CD4-positive, alpha-beta T cell treated with Interleukin-15 for 4 hours (primary cell): ENCODE measurements at places on chromosomes 6 and 20.

- DNase-seq: no peak
Measured at GRCh38 chr6:13259393-13259792, 68.9 kb downstream of the TBC1D7 start.

DNA sequence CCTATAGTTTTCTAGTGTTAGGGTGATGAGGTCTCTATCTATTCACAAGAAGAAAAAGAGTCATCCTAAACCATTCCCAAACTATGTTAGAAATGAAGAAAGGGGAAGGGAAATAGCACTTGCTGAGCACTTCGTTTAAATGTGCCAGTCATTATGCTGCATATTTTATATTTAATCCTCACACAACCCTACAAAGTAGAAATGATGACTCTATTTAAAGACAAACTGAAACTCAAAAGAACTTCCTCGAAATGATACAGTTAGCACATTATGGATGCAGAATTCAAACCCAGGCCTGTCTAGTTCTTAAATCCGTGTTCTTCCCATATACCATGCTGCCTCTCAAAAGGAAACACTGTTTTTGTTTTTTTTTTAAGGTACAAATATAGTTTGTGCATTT, 174.6 kb downstream of the GMPR start:
- no peak for DNase-seq

DNA sequence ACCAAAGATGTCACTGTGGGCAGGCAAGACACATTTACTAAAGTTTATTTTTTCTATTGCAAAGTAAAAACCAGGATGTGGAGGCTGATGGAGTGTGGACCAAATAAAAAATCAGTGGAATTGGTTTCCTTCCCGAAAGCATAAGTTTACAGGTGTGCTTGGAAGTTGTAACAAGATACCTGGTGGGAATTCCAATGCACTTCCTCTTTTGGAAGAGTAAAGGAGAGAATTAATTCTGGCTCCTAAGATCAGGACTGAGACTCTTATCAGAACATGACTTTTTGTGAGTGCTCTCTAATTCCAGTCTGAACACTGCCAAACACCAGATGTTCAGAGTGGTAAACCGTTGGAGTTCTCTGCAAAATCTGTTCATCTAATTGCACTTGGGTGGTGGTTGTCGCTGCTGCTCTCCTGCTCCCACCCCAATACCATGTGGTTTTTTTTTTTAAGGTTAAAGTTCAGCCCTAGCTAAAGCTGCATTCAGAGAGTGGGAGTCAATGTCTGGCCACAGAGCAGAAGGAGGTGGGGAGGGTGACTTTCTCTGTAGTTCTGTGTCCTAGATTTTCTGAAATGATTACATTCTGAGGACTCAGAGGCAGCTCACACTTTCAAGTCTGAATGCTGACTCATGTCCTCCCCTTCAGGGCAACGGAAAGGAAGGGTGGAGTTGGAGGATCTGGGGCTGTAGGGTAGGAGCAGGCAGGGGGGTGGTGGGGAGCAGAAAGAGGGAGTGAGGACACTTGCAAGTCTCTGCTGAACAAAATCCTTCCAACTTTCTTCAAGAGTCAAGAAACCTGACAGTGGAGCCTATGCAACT, 275.8 kb upstream of the PRDM1 start:
- peak; percentile 57 for DNase-seq

GRCh38 chr20:51373713-51374455, 168.6 kb downstream of the NFATC2 start:
- DNase-seq: no peak

DNA sequence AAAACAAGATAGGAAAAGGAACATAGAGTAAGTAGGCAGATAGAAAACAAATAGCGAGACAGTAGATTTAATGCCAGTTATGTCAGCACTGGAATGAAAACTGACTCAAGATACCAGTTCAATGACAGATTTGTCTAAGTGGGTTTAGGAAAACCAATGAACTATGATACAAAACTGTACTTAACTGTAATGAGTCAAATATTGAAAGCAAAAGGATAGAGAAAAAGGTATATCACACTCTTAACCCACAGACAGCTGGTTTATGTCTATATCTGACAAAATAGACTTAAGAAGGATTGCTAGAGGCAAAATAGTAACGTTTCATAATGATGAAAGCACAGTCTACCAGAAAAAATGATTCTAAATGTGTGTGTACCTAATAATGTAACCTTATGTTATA, 38.2 kb downstream of the ATRN start:
- no peak for DNase-seq

GRCh38 chr6:98835149-98836024, 1.0 kb downstream of the POU3F2 start:
- no peak for DNase-seq

- no peak for DNase-seq
Measured at GRCh38 chr20:2276015-2276414, 19.8 kb upstream of the TGM3 start.

DNA sequence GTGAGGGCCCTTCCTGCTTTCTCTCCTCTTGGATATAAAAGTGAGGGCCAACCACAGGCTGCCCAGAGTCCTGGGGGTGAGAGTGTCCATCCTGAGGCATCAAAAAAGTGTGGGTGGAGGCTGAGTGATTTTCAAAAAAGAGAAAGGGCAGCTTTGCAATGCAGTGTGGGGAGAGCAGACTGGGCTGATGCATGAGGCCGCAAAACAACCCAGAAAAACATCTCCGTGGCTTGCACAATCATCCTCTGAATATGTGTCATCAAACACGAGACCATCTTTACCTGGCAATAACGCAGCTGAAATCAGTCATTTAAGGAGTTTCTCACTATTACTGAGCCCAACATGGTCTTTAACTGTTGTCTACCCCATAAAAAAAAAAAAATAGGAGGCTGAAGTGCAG, 191.2 kb upstream of the SOX4 start:
- DNase-seq: no peak

DNA sequence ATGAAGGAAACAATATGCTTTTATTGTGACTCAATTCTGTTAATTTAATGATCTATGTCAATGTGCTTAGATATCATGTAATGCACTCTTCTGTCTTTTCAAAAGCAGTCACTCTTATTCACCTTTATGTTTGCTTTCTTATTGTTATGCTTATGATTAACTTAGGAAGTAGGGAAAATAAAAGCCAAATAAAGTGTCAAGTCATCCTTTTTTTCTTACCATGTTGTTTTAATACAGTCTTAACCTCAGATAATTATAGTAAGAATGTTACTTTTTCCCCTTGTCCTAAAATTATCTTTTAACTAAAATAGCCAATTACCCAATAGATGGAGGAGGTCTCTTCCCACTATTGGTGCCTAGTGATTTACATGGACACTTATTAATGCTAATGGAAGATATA, 72.6 kb downstream of the TFAP2B start:
- no peak for DNase-seq

DNA sequence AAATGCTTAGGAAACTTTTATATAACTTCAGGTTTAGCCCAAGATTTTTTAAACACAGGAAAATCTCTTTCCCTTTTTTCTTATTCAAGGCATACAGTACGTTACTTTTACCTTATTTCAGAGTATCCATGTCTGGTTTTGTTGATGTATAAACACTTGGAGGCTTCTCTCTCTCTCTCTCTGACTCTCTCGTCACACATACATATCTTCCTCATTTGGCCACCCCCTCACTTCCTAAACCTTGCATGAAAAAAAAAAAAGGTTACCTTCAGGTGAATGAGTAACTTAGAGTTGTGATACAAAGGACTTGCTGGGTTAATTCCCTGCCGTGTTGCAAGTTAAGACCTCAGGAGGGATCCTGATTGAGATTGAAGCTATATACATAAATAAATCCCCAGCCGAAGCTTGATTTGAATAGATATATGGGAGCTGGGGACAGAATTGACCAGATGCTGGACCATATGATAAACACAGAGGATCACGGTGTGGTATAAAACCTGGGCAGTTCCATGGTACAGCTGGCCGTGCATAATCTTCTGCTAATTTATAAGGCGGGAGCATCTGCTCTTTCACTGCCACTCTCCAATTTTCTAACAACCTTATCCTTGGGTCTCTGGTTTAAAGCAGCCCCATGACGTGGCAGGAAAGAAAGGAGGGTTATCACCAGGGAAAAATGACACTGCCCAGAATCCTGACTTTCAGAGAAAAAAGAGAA, 55.1 kb upstream of the IL20RA start:
- DNase-seq: no peak

DNA sequence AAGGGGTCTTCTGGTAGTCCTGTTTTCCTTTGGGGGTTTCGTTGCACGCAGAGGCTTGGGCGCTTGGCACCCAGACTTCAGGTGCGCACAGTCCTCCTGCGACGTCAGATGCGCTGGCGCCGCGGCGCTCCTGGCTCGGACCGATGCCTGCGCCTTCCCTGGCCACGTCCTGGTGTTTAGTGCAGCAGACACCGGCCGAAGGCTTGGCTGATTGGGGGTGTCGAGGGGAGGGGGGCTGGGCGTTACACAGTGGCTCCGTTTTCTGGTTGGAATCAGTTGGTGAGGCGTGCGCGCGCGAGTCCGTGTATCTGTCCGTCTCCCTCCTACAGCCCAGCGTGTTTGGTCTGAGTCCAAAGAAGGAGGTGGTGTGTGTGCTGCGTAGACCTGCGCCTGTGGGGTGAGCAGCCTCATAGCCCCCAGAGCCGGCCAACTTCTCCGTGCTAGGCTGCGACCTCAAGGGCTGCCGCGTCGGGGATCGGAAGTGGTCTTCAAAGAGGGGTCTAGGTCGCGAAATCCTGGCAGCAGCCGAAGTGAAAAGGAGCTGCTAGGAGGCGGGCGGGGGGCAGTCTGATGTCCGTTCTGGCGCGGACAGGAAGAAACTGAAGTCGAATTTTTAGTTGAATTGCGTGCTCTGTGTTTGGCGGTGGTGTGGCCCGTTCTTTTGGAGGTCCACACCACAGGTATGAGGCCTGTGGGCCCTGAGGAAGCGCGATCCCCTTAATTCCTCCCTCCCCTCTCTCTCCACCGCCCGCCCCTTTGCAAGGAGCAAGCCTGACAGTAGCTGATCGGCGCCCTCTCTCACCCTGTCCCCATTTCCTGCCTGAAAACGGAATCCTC, 1.5 kb downstream of the SYNDIG1 start:
- no peak for DNase-seq

- no peak for DNase-seq
Measured at GRCh38 chr6:25112322-25112773, 166.8 kb upstream of the CARMIL1 start.

- DNase-seq: no peak
Measured at GRCh38 chr20:373171-373890, 7.2 kb upstream of the TRIB3 start.

DNA sequence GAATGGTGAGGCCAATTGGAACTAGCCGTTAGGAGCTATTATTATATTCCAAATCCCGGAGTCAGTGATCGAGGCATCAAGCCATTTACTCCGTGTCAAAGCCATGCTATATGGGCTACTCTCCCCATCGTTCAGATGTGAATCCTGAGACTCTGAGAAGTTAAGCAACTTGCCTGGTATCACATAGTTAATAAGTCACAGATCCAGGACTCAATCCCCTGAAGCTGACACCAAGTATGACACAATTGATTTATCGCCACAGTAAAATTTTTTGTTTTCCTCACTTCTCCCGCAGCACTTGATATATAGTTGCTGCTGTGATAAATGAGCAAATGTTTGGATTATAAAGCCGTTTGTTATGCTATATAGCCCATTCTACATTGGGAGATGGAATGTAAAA, 50.8 kb upstream of the TSHZ2 start:
- DNase-seq: no peak

- DNase-seq: peak; percentile 20
Measured at GRCh38 chr6:166955865-166956443, 396 bp downstream of the RNASET2 start.

- DNase-seq: no peak
Measured at GRCh38 chr6:46113370-46113769, 16.4 kb upstream of the ENPP4 start.

DNA sequence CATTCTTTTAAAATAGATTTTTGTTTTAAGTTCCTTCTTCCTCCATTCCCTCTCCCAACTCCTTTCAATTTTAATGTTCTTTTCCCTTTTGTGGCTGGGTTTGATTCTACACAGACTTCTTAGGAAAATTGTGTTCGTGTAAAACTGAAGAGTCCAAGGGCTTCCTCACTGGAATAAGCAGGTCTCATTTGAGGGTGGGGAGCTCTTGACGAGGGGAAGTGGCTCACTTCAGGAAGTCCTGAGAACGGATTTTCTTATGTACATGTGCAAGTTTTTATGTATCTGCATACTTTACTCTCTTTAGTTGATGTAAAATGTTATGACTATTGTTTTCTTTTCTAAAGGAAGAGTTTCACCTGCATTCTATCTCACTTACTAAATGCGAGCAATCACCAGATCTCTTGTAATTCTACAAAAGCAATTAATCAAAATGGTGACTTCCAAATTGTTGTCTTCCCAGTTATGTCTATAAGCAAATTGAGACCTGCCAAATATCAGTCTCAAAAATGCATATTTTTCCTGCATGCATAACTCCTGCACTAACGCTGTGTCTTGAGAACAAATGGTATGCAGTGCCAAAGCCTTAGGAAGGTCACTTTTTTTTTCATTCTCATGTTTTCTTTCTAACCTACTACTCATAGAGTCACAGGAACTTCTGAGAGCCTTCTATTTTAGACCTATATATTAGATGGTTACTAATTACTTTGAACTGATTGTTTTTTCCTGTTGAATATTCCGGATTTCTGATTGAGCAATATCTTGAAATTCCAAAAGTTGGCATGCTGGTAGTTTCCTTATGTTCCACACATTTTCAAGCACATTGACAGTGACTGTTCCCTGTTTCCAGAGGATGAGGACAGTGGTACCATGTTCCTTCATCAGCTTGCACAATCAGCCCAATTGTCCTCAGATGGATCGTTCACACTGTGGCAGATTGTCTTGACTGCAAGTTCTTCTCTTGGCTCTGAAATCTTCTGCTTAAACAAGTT, 251.9 kb upstream of the PRDM1 start:
- no peak for DNase-seq
